ENCODE measurements at places on chromosomes 5 and 9.

DNA sequence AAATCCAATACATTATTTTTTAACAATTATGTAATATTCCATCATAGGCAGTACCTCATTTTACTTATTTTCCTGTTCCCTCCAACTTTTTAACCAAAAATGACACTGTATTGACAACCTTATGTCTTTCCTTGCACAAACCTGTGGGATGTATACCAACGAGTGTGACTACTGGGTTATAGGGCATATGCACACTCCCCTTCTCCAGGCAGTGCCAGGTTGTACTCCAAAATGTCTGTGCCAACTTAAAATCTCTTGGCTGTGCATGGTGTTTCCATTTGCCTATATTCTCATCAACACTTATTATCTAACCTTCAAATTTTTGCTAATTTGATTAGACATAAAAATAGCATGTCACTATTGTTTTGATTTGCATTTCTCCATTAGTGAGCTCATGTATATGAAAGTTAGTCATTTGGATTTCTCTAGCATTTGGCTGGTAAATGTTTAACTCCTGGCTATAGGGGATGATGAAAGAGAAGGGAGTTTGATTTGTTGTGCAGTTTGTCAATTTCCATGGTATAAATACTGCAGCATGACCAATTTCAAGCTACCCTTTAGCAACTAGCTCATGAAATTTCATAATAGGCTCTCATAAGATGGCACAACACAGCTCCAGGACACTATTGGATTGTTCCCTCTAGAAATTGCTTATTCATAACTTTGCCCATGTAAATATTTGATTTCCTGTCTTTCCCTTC lies 129.9 kb downstream of the BAAT start:
- no peak for DNase-seq

DNA sequence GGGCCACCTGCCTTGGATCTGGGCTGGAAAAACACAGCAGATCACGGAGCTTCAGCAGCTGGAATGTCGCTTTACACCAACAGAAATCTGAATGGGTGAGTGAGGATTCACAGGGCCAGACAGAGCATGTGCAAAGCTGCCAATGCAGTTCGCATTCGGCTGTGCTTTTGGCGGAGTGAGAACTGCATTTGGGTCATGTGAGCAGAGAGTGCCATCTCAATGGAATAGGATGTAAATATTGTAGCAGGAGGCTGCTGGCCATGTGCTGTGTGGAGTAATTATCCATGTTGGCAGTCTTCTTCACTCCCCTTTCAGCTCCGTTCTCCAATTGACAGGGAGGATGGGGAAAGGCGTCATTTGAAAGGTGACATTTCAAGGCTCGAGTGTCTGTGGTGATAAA lies at the start of gene ANKRD55:
TSS of gene ANKRD55 (minus strand) at position 101 of the 400 bp plus-strand sequence. CDS start 417 bp downstream, outside the sequence.
- DNase-seq, result no peak

GRCh38 chr5:55692106-55692417 lies 20.1 kb downstream of the SLC38A9 start:
- no peak for DNase-seq

GRCh38 chr5:6291961-6292360 lies 86.4 kb downstream of the MED10 start:
- DNase-seq, result no peak

GRCh38 chr5:89449392-89450148 lies 566.6 kb upstream of the MEF2C start:
- DNase-seq, result no peak

- DNase-seq, result no peak
These were observed 44.0 kb upstream of the PLIN2 start for GRCh38 chr9:19171271-19171670.

- DNase-seq, result no peak
These were observed 137.8 kb downstream of the PAX5 start for GRCh38 chr9:36896296-36896695.

DNA sequence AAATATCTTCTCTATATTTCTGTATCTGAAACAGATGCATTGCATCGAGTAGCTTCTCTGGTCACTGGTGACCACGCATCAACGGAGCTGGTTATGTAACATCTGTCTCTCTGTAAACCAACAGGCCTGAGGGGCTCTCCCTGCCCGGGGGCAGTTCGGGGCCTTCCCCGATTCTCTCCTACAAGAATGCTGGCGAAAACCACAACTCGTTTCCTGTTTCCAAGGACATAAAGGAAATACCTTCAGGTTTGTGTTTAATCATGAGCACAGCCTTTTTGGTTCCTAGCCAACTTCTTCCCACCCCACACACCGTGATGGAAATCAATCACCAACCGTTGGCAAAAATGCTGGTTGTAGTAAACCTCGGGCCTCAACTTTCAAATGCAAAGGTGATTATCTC lies 25.1 kb downstream of the GDNF start:
- no peak for DNase-seq

- DNase-seq, result no peak
These were observed 61.5 kb upstream of the TNFSF15 start for GRCh38 chr9:114867327-114867726.

GRCh38 chr5:53448851-53449250 lies 31.6 kb upstream of the FST start:
- DNase-seq, result no peak

DNA sequence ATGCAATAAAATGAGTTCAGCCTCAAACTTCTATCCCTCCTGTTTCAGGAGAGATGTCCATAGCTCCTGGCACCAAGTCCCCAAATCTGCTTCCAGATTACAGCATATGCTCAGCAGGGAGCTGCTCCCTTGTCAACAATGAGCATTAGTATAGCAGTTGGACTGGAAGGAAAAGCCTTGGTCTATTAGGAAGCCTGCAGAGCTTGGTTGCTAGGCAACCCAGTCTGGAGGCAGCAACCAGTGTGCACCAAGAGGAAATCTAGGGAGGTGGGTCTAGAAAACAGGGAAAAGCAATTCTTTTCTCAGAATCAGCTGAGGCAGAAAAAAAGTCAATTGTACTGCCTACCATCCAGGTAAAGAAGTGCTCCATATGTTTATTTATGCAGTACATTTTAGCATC lies 229.5 kb upstream of the NMUR2 start:
- no peak for DNase-seq

DNA sequence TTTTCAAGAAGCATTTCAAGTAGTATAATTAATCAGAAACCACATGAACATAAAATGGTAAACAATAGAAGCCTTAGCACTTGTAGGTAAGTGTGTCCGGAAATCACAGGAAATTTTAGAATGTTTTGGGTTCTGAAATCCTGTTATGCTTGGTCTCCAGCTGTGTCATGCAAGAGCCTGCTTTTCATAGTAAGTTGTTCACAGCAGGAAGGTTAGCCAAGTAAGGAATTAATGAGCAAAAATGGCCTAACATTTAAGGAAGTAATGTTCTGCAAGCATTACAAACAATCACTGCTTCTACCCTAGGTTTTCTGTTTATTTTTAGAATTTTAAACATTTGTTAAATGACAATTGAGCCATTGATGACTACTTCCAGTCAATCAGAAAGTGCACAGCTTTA lies 669.5 kb downstream of the SLCO4C1 start:
- DNase-seq, result no peak

DNA sequence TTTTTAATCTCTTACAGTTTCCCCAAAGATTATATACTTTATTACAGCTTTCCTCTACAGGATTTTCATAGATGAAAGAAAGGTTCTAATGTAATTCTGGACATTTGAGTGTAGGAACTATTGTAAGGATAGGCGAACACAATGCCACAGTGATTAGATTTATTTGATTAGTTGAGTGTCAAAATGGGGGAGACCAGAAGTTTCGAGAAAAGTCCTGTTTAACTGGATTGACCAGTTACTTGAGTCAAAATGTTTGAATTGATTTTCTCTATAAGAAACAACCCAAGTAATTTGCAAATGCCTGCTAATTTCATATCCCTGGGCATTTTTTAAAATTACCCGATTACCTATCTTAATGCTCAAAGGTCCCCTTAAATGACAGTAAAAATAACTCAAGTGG lies 50.6 kb downstream of the SMARCA2 start:
- no peak for DNase-seq

DNA sequence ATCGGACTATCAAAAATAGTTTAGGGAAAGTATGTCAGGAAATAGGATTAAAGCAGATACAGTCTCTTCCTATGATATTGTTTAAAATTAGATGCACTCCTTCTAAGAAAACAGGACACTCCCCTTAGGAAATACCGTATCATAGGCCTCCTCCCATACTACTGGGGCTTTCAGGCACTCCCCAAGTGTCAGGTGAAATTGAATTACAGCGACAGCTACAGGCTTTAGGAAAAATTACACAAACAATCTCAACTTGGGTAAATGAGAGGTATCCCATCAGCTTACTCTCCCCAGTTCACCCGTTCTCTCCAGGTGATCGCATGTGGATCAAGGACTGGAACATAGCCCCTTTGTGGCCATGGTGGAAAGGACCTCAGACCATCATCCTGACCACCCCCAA lies 110.4 kb upstream of the EPB41L4A start:
- no peak for DNase-seq

DNA sequence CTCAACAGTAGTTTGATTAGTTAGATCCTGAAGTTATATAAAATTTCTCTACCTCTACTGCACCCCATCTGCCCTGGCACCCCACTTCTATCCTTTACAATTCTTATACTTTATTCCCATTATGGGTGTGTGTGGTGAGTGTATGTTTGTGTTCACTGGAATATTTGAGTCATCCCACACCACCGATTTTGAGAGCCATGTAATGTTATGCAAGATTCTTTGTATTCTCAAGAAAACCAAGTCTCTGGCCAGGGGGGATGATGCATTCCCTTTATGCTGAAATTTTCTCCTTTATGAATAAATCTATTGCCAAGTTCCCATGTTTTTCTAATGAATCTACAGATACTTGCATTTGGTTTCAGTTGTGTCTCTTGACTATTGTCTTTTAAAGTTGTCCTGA lies 266.8 kb downstream of the ARHGEF28 start:
- DNase-seq, result no peak

DNA sequence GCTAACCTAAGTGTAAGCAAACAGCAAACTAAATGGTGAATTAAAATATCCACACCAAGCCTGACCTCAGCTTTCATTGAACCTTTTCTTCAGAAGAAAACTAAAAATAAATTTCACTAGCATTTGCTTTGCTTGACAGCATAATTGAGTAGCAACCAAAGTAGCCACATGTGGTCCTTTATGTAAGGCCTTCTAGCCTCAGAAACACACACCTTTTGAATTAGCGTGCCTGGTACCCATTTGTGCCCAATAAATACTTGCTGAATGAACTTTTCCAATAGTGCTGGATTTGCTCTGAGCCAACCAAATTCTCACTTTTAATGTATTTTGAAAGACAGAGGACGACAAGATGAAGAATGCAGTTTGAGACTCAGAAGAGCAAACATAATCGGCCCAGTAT lies 2.1 kb upstream of the NIPBL start:
- DNase-seq, result no peak

DNA sequence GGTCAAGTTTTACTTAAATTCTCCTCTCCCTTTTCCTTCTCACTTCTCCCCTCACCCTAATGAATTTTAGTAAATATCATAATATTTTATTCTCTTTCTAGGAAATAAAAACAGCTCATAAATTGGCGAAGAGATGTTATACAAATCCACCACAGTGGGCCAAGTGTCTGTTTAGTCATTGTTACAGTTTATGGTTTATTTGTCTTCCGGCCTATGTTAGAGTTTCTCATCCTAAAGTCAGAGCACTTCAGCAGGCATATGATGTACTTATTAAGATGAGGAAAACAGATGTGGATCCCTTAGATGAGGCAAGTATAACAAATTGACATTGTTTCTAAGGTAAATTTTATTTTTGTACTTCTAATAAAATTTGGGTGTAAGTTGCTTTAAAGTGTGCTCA lies 48.2 kb downstream of the RPS6 start:
- no peak for DNase-seq

DNA sequence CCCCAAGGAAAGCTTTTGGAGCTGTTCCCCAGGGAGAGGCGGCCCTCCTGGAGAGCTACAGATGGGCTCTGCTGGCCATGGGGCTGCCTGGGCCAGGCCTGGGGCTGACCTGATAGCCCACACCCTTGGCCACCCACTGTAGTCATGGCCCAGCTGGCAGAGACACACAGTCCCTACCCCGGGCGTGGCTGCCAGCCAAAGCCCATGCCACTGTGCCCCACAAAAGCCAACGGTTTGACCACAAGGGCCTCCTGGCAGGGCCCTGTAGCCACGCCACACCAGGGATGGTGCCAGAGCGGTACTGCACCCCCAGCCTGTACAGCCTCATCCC lies 15.2 kb downstream of the NACC2 start:
- DNase-seq, result no peak

DNA sequence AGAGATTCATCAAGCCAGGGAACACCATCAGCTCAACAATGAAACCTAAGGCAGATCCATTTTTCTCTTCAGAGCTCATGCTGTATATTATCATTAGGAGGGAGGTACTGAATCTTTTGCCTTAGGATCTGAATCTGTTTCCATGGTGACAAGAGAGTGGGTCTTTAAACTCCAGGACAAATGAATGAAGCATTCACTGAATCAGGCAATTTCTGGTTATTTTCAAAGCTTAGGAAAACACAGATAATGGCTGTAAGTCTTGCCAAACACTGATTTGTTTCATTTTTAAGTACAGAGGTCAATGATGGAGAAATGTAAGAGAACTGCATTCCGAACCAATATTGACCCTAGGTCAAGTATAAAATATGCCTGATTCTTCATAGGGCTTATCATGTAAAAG lies 84.9 kb downstream of the GNA14 start:
- no peak for DNase-seq

GRCh38 chr9:91042541-91042940 lies 240.9 kb downstream of the SYK start:
- no peak for DNase-seq

DNA sequence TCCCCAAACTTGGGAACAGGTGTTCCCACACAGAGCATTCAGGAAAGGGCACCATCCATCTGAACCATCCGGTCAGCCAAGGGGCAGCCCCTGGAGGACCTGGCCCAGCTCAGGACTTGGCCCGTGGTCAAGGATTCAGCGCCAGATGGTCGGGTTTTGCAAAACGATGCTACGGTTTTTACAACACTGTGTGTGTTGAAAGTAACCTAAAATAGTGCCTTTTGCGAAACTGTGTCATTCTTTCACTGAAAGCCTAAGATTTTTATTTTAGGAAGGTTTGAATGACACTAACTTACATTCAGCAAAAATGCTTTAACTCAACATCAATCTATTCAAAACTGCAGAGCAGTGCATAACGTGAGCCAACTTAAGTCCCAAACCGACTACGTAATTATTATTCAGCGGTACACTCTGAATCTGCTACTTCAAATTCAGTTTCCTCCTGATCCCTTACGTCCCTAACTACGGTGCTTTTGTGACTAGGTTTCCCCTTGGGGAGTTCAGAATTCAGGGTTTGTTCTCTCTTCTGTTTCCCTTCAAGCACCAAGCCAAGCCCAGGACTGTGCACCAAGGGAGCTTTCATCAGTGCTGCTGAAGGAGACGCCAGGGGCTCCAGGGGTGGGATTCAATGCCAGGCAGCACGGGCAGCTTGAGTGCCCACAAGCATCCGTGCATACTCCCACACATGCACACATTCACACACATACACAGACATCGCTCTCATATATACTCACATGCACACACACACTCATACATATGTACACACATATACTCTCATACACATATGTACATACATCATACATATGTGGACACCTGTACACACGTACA lies 25.8 kb downstream of the LPCAT1 start:
- no peak for DNase-seq

GRCh38 chr9:132235125-132235524 lies 73.3 kb downstream of the NTNG2 start:
- DNase-seq, result no peak
